Spleen (tissue), 13 donors: ENCODE measurements at places on chromosomes 13 and 19.

DNA sequence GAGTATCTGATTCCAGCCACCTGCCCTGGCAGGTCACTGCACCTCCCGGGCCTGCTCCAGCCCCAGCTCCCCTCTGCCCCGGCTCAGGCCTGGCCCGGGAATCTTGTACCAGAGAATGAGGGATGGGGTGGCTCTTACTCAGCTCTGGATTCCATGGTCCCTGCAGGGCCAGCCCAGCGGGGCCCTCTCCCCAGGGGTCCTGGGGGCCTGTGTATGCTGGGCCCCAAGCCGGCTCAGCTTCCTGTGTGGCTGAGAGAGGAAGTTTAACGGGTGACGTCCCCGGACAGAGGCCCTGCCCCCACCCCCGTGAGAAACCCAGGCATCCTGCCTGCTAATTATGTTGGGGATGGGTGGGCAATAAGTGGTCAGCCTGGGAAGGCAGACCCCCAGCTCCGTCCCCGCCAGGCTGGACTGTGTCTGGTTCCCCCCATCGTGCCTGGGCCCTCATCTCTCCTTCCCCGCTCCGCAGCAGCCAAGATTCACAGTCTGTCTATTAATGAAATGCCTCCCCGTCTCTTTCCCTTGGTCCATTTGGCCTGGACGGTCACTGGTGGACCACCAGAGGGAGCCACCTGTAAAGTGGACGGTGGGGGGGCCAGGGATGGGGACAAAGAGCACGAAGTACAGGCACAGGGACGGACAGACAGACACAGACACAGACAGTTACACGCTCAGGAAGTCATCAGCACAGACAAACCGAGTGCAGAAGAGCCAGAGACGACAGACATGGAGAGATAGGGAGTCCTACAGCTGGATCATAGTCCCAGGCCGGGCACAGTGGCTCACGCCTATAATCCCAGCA lies at the start of gene DENND1C:
Gene DENND1C, minus strand, starts transcription at position 247 of the 802 bp plus-strand sequence. Its CDS starts 92 bp downstream, at position 155.
- DNase-seq = peak; percentile 95

- DNase-seq = peak; percentile 95
Observed at GRCh38 chr19:49340069-49340864, 5.1 kb downstream of the CD37 start.

GRCh38 chr13:67299072-67299635 lies 69.0 kb upstream of the PCDH9 start:
- DNase-seq = no peak

GRCh38 chr19:2305452-2306280 lies 2.3 kb downstream of the LINGO3 start:
- no peak for DNase-seq

- DNase-seq = no peak
Observed at GRCh38 chr13:20136781-20137703, 23.8 kb downstream of the GJA3 start.
